ENCODE measurements at places on chromosomes 6 and 20.

GRCh38 chr6:42236682-42237473 is 19.2 kb upstream of the MRPS10 start:
- no peak overlapping the region for H3K4me3 ChIP-seq
- no peaks in the 10 kb centered on the region for H3K27me3 ChIP-seq
- DNase-seq: no peak

- H3K27me3 ChIP-seq: no peaks in the 10 kb centered on the region
- no peak overlapping the region for H3K4me3 ChIP-seq
- H3K36me3 ChIP-seq: no peaks in the 10 kb centered on the region
- peaks cover under 1% of the 10 kb centered on the region for H3K4me1 ChIP-seq
- no peak for DNase-seq
Observed at GRCh38 chr20:44362466-44362940, 7.0 kb downstream of the HNF4A start.

DNA sequence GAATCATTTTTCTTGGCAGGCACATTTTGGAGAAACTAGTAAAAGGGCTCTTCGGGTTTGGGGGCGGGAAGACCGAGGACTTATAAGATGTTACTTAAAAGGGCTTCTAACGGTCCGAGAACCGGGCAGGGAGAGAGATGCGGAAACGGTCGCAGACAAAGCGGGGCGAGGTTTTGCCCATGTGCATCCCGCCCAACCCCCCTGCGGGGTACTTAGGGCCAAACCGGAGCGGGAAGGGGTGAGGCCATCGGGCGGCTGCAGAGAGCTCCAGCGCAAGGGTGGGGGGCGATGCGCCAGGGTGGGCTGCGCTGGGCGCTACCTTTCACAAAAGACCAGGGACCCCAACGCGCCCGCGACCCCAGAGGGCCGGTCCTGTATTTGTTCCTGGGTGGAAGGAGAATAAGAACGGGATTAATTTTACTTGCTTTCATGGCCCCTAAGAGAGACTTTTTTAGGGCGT is 616 bp downstream of the TUBB start:
- DNase-seq: peak; percentile 85
- H3K27me3 ChIP-seq: no peaks in the 10 kb centered on the region
- peak overlapping the region; percentile 97 for H3K27ac ChIP-seq
- H3K36me3 ChIP-seq: peaks cover 36% of the 10 kb centered on the region
- peaks cover 48% of the 10 kb centered on the region for H3K4me1 ChIP-seq

GRCh38 chr6:18276610-18277236 is 12.4 kb upstream of the DEK start:
- H3K4me3 ChIP-seq: peak overlapping the region; percentile 50
- H3K36me3 ChIP-seq: no peaks in the 10 kb centered on the region
- peaks cover 9% of the 10 kb centered on the region for H3K27me3 ChIP-seq
- H3K4me1 ChIP-seq: peaks cover 9% of the 10 kb centered on the region

DNA sequence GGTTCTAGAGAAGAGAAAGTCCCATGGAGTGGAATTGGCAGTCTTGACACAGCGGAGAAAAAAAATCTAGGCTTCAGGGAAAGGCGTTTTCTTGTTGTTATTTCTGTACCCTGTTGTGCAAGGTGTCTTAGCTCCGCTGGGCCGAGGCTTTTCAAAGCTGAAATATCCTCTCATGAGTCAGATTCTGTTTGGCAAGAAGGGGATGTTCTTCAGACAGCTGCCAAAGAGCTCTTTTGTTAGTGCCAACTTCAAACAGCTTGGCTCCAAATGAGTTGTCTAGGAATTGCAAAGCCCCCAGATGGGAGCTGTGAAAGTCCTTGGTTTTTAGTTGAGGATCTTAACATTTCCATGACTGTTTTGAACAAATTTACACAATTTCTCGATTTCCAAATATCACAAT is 45.6 kb downstream of the LRRN4 start:
- H3K4me3 ChIP-seq: peak overlapping the region; percentile 82
- peak; percentile 55 for DNase-seq
- peaks cover 21% of the 10 kb centered on the region for H3K36me3 ChIP-seq
- H3K27ac ChIP-seq: peak overlapping the region; percentile 75
- no peaks in the 10 kb centered on the region for H3K4me1 ChIP-seq

DNA sequence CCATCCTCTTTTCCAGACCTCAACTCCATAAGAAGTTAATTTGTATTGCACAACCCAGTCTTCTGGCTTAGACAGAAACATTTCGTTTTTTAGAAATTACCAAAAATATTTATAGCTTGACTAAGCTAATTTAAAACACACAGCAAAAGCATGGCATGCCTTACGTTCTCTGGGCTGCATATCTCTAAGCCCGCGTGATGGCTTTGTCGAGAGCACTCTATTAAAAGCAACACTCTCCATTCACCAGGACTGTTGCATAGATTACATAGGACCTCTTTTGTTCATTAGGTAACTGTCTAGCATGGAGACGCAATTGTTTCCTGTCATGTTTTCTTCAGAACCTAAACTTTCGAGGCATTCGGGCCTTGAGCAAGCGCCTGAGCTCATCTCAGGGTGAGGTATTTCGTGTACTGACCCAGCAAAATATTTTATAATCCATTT is 104.5 kb downstream of the IBTK start:
- peaks cover 11% of the 10 kb centered on the region for H3K4me1 ChIP-seq
- H3K27ac ChIP-seq: peak overlapping the region; percentile 86
- no peaks in the 10 kb centered on the region for H3K36me3 ChIP-seq
- H3K27me3 ChIP-seq: no peaks in the 10 kb centered on the region
- H3K4me3 ChIP-seq: no peak overlapping the region
- peak; percentile 39 for DNase-seq

DNA sequence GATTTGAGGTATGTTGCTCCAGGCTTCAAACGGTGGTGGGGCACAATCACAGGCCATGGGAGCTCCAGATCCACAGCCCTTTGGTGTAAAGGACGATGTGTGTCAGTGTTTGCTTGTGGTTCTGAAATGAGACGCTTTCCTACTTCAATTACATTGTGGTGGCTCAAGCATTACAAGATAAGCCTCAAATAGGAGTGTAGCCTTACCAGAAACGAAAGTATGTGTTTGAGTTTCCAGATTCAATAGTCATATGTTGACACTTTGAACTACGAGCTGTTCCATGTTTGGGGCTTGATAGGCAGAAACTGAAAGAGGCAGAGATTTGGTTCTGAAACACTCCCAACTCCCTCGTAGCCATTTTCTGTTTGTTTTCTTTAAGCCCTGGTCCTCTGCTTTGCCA is 187.1 kb downstream of the MYLK4 start:
- H3K27ac ChIP-seq: no peak overlapping the region
- peaks cover 8% of the 10 kb centered on the region for H3K4me1 ChIP-seq
- no peaks in the 10 kb centered on the region for H3K36me3 ChIP-seq
- DNase-seq: no peak
- no peak overlapping the region for H3K4me3 ChIP-seq

DNA sequence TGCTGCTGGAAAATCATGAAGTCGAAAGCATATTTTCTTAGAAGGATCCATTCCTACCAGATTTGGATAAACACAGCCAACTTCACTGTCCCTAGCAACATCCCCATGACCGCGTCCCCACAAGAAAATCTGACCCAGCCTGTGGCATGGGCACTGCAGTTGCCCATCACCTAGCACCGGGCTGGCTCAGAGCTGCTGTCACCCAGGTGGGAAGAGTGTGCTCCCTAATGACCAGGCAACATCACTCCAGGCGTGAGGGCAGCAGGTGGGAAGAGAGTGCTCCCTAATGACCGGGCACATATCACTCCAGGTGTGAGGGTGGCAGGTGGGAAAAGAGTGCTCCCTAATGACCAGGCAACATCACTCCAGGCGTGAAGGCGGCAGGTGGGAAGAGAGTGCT is 238.0 kb downstream of the TBXT start:
- DNase-seq: no peak
- no peaks in the 10 kb centered on the region for H3K4me1 ChIP-seq
- H3K36me3 ChIP-seq: no peaks in the 10 kb centered on the region
- no peak overlapping the region for H3K27ac ChIP-seq
- H3K4me3 ChIP-seq: no peak overlapping the region
- peaks cover 3% of the 10 kb centered on the region for H3K27me3 ChIP-seq

DNA sequence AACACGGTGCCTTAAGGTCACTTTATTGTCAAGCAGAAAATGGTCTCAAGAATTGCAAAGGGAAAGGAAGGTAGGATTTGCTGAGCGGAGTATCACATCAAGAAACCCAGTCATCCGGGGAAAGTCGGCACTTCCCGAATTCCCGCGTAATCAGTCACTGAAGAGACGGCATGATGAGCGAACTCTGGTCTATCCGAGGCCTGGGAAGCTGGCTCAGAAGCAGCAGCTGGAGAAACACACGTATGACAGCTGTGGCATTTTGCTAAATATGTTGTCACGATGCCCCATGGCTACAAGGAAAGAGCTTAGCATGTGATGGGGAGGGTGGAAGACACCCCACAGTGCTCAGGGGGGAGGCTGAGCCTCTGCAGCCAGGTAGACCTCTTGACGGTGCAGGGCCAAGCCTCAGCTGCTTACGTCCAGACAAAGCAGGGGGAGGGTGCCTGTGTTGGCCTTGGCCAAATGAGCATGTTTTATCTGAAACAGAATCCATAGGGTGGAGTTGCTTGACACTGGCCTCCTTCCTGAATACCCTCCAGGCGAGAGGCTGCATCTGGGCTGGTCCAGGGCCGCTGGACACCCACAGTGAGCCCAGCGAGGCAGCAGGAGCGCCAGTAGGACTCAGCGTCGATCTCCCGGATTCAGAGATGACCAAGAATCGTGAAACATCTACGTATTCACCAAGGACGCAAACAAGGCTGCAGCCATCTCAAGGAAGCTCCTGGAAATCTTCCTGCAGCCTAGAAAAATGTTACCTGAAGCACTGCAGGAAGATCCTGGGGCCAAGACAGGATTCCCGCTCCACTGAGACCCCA is 118.8 kb upstream of the AFDN start:
- H3K4me1 ChIP-seq: peaks cover 5% of the 10 kb centered on the region
- H3K36me3 ChIP-seq: no peaks in the 10 kb centered on the region
- no peak for DNase-seq
- no peak overlapping the region for H3K27ac ChIP-seq

- no peaks in the 10 kb centered on the region for H3K36me3 ChIP-seq
- H3K4me1 ChIP-seq: peaks cover 13% of the 10 kb centered on the region
- H3K27me3 ChIP-seq: no peaks in the 10 kb centered on the region
- peak overlapping the region; percentile 85 for H3K27ac ChIP-seq
Observed at GRCh38 chr6:26554697-26555504, 16.7 kb downstream of the HMGN4 start.

GRCh38 chr6:501891-502601 is 110.5 kb downstream of the IRF4 start:
- H3K4me1 ChIP-seq: no peaks in the 10 kb centered on the region
- no peaks in the 10 kb centered on the region for H3K27me3 ChIP-seq
- H3K4me3 ChIP-seq: no peak overlapping the region
- peaks cover 13% of the 10 kb centered on the region for H3K36me3 ChIP-seq
- no peak for DNase-seq

DNA sequence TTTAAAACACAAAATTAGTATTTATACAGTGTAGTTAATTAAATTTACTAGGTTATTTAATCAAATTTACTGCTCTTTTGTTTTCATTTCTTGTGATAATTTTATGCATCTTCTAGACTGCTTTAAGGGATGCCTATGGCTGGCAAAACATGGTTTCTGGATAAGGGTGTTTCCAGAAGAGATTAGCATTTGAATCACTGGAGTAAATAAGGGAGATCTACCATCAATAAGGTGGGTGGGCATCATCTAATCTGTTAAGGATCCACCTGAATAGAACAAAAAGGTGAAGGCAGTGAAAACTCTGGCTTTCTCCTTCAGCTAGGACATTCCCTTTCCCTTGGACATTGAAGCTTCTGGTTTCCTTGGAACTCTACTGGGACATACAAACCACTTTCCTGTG is 146.2 kb upstream of the LAMA2 start:
- no peak overlapping the region for H3K27ac ChIP-seq
- H3K4me3 ChIP-seq: no peak overlapping the region
- H3K4me1 ChIP-seq: no peaks in the 10 kb centered on the region
- no peaks in the 10 kb centered on the region for H3K36me3 ChIP-seq

GRCh38 chr20:4366076-4366475 is 350.7 kb upstream of the RNF24 start:
- H3K27me3 ChIP-seq: no peaks in the 10 kb centered on the region
- no peaks in the 10 kb centered on the region for H3K36me3 ChIP-seq
- H3K4me1 ChIP-seq: no peaks in the 10 kb centered on the region

Data from heart left ventricle (tissue), 16 donors.